AG10803 (cell line): ENCODE measurements at places on chromosomes 5 and 9.

DNA sequence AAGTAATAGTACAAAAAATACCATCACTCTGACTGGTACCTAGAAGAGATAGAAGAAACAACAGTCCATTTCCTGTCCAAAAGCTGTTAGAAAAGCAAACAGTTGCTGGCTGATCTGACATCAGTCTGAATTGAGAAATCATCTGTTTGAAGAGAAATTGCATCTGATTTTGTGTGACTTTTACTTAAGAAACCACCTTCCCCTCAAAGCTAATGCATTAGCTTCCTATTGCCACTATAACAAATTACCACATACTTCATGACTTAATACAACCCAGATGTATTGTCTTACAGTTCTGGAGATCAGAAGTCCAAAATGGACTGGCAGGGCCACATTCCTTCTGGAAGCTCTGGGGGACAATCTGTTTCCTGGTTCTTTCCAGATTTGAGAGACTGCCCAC lies 385.9 kb upstream of the TLE4 start:
- peak; percentile 91 for DNase-seq

DNA sequence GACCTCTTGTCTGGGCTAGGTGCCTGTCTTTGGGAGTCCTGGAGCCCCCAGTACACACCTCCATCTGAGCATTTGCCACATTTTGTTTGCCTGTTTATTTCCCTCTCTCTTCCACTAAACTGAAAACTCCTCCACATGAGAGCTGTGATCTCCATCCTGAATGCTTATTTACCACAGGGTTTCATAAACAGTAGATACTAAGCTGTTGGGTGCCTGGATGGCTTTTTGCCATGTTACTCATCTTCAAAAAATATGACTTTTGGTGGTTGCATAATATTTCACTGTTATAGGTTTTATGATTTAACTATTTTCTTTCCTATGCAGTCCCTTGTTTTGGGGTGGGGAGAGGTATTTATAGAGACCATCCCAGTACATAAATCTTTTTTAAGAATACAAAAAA lies 99.6 kb downstream of the APBA1 start:
- peak; percentile 74 for DNase-seq

GRCh38 chr9:88530051-88530450 lies 4.9 kb upstream of the NXNL2 start:
- peak; percentile 73 for DNase-seq

DNA sequence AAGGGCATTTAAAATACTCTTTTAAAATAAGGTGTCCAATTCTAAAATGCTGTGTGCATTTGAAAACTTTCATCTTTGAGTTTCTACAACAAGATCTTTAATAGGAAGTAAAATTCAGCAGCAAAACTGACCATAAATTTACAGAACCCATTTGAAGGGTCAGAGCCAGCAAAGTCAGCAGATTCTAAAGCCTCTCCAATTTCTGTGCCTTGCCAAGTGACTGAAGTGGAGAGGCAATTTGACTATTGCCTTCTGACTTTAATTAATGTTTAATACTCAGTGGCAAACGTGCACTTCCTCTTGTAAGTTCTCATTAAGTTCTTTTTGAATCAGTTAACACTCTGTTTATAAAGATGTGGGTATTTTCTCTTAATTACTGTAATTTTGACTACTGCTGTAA lies 155.2 kb downstream of the BAAT start:
- no peak for DNase-seq

DNA sequence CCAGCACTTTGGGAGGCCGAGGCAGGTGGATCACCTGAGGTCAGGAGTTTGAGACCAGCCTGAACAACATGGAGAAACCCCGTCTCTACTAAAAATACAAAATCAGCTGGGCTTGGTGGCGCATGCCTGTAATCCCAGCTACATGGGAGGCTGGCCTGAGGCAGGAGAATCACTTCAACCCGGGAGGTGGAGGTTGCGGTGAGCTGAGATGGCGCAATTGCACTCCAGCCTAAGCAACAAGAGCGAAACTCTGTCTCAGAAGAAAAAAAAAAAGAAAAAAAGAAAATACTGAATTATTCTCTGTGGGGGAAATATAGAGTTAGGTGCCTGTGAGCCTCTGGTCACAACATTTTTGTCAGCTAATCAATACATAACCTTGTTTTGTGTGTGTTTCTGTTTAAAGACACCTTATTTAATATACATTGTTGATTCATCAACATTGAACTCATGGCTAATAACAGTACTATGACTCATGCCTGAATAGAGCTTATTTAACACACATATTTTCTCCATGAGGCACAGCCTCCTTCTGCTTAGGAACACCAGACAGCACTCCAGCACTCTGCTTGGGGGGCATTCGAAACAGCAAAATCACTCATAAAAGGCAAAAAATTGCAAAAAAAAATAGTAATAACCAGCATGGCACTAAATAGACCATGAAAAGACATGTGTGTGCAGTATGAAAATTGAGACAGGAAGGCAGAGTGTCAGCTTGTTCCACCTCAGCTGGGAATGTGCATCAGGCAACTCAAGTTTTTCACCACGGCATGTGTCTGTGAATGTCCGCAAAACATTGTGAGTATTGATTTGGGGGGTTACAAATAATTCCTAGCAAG lies at the start of gene IL31RA:
IL31RA (plus strand) TSS at position 519 of the 836 bp plus-strand sequence; CDS start at position 733, 214 bp downstream.
- peak; percentile 75 for DNase-seq

- DNase-seq, result no peak
These were observed 134.9 kb downstream of the SLIT3 start for GRCh38 chr5:169166078-169166477.

GRCh38 chr5:104612005-104612404 lies 1049.4 kb upstream of the NUDT12 start:
- DNase-seq, result no peak

GRCh38 chr9:134677743-134678142 lies 36.1 kb downstream of the COL5A1 start:
- DNase-seq, result no peak

DNA sequence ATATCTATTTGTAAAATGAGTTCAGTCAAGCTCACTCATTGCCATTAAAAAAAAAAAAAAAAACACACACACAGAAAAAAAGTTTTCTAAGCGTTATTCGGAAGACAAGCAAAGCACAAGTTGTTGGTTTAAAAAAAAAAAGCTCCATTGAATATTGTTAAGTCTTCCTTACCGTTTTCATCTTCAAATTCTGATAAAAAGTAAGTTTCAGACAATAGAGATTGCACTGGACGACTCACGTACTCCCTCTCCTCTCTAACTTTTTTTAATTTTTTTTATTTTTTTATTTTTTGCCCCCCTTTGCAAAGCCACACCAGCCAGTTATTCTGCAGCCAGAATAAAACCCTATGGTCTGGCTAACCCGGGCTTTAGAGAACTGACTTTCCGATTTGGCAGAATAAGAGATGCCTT lies 544 bp downstream of the ADAMTS6 start:
- no peak for DNase-seq

DNA sequence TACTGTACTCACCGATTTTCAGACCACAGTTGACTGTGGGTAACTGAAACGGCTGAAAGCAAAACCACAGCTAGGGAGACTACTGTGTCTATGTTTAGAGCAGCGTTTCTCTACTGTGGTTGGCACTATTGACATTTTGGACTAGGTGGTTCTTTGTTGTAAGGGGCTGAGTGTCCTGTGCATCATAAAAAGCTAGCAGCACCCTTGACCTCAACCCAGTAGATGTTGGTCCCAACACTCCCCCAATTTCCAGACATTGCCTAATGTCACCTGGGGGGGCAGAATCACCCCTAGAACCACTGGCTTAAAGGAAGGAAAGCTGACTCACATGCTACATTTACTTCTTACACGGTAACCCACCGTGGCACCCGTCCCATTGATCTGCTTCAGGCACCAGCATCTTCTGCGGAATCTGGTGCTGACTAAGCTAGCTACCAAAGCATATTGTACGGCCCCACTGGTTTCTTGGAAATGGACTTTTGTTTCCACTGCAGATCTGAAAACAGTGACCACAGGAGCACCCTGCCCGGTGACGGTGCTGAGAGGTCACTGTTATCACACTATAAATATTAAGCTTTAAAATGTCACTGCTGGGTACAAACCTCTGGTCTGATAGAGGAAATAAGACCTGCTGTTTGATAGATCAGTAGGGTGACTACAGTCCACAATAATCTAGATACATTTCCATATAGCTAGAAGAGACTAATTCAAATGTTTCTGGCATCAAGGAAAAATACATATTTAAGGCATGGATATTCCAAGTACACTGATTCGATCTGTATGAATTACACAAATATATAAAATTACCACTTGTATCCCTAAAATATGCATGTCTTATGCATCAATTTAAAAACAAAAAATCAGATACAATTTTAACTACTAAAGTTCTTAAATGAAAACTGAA lies 151.4 kb downstream of the HSD17B3 start:
- DNase-seq, result no peak

GRCh38 chr9:75161116-75161857 lies 73.0 kb downstream of the OSTF1 start:
- peak; percentile 30 for DNase-seq

GRCh38 chr5:167011196-167011595 lies 1280.2 kb upstream of the WWC1 start:
- DNase-seq, result no peak

DNA sequence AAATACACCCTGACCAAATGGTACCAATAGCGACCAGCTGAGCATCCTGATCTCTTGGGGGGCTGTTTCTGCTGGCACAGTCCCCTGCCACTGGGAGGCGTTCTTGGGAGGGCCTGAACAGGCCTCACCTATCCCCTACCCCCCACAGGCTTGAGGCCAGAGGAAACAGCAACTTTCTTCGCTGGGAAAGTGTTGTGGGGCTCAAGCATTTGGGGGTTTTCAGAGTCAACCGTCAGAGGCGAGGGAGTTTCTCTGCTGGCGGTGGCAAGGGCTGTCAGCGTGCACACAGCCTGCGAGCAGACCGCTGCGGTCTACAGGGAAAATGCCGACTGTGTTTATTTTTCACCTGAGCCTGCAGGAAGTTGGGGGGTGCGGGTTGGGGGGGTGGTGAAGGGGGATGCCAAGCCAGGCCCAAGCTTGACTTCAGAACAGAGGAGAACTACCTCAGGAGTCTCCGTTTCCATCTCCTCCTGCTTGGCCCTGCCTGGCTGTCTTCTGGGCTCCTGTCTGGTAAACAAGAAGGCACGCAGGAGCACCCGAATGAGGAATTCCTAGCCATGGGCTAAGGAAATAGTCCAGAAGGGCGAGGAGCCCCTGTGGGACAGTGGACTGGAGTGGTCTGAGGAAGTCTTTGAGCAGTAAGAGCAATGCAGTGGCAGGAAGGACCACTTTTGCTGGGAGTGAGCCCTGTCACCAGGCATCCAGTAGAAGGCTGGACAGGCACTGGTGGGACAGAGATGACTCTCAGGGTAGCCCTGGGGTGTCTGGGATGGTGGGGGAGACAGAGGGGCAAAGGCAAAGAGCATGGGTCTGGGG lies 18.1 kb downstream of the TCF7 start:
- no peak for DNase-seq

- no peak for DNase-seq
These were observed 3.4 kb downstream of the DPH7 start for GRCh38 chr9:137575364-137575715.

GRCh38 chr5:166262395-166262794 lies 2029.0 kb upstream of the WWC1 start:
- no peak for DNase-seq

- no peak for DNase-seq
These were observed 61.4 kb downstream of the CERT1 start for GRCh38 chr5:75450069-75450468.

DNA sequence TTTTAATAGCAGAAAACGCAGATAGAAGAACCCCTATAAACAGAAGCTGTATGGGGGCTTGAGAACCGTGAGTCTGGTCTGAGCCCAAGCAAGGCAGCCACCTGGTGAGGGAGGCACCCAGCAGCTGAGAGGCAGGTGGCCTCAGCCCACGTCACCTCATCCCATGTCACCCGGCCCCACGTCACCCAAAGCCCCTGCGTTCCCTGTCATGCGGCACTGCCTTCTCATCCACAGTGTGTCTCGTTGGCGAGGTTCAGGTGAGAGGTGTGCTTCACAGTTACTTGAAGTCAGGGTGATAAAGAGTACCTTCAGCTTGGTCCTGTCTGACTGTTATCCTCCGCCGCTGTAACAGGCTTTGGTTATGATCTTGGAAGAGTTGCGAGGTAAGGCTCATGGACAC lies 80.6 kb upstream of the IRX4 start:
- DNase-seq, result no peak

DNA sequence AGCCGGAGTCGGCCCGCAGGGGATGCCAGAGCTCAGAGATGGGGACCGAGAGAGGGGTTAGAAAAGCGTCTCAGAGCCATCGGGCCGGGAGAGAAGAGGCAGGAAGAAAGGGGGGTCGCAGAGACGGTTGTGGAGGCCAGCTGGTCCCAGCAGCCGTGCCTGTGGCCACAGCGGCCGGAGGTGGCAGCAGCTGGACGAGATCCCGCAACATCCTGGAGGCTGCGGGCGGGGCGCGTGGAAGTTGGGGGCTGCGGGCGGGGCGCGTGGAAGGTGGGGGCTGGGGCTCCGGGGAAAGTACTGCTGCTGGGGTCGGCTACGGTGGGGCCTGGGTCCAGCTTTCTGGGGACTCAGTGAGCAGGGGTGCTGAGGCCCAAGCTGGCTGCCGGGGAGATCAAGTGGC lies 34.4 kb upstream of the EGFL7 start:
- DNase-seq, result no peak
